ENCODE measurements at places on chromosomes 6 and 20.
A peak's percentile ranks its signal among the peaks of the same experiment; 100 is the strongest.

- DNase-seq = no peak
- no peak overlapping the region for H3K27ac ChIP-seq
- no peaks in the 10 kb centered on the region for H3K36me3 ChIP-seq
These were observed 380.9 kb upstream of the RGS17 start for GRCh38 chr6:153511896-153512496.

GRCh38 chr6:7846966-7847818 is 63.4 kb downstream of the TXNDC5 start:
- no peak overlapping the region for H3K27ac ChIP-seq
- H3K27me3 ChIP-seq = peaks cover 3% of the 10 kb centered on the region
- H3K36me3 ChIP-seq = no peaks in the 10 kb centered on the region
- DNase-seq = no peak
- no peak overlapping the region for H3K4me3 ChIP-seq
- H3K4me1 ChIP-seq = peaks cover 4% of the 10 kb centered on the region

GRCh38 chr6:67717281-67717680 is 917.8 kb upstream of the ADGRB3 start:
- H3K27me3 ChIP-seq = no peaks in the 10 kb centered on the region
- H3K36me3 ChIP-seq = no peaks in the 10 kb centered on the region
- no peak for DNase-seq
- no peak overlapping the region for H3K4me3 ChIP-seq
- H3K4me1 ChIP-seq = no peaks in the 10 kb centered on the region

DNA sequence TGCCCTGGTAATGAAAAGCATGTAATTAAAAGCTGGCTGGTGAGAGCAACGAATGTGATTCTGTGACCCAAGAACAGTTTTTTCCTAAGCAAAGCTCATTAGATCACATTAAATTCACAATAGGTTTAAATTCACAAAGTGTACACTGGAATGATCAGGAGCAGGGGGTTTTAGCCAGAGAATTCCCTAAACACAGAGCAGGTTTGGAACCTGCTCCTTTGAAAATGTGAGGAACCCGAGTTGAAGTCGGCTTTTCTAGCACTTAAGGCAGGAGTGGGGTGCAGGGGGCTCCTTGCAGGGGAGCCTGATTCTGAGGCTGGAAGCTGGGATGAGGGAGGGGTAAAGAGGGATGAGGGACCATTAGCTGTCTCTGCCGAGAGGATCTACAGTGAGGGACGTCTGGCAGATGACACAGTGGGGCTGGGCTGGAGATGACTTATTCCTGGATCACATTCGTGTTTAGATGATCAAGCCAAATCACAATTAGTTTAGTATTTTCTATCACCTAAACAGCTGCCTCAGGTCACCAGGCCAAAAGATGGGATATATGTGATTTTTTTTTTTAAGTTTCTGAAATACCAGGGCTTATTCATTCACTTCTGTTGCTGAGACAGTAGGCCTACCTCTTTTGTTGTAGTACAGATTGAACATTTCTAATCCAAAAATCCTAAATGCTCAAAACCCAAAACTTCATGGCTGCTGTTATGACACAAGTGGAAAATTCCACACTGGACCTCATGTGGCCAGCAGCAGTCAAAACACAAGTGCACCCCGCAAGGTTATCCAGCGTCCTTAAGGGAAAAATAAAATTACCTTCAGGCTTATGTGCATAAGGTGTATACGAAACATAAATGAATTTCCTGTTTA is 93.1 kb upstream of the HIVEP1 start:
- no peaks in the 10 kb centered on the region for H3K36me3 ChIP-seq
- DNase-seq = no peak
- peak overlapping the region; percentile 67 for H3K4me3 ChIP-seq
- H3K4me1 ChIP-seq = peaks cover 19% of the 10 kb centered on the region

DNA sequence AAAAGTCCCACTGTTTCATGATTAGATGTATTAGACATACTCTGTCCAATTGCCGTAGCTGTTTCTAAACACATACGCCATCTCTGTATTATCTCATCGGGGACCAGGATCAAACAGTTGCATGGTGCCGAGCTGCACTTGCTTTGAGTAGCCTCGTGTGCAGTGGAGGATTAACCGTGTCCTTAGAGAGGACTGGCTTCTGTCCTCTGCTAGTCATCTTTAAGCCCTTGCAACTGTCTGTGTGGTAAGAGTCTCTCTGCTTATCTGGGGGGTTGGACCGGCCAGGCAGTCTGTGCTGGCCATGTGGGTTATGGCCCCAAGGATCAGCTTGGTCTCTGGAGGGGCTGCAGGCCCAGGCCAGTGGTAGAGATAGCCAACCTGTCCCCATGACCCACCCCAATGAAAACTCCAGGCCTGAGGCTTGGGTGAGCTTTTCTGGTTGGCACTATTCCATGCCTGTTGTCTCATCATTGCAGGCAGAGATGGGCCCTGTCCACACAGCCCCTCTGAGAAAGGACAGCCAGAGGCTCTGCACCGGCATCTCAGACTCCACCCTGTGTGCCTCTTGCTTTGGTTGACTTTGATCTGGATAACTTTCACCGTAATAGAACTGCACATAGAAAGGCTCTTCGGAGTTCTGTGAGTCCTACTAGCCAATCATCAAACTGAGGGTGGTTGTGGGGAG is 137.3 kb upstream of the SNX9 start:
- DNase-seq = no peak
- H3K27ac ChIP-seq = no peak overlapping the region
- no peaks in the 10 kb centered on the region for H3K4me1 ChIP-seq
- no peaks in the 10 kb centered on the region for H3K36me3 ChIP-seq
- no peak overlapping the region for H3K4me3 ChIP-seq

- peaks cover 6% of the 10 kb centered on the region for H3K27me3 ChIP-seq
- H3K36me3 ChIP-seq = no peaks in the 10 kb centered on the region
- DNase-seq = no peak
- peaks cover 18% of the 10 kb centered on the region for H3K4me1 ChIP-seq
These were observed 160.4 kb downstream of the BTBD9 start for GRCh38 chr6:38479331-38479730.

DNA sequence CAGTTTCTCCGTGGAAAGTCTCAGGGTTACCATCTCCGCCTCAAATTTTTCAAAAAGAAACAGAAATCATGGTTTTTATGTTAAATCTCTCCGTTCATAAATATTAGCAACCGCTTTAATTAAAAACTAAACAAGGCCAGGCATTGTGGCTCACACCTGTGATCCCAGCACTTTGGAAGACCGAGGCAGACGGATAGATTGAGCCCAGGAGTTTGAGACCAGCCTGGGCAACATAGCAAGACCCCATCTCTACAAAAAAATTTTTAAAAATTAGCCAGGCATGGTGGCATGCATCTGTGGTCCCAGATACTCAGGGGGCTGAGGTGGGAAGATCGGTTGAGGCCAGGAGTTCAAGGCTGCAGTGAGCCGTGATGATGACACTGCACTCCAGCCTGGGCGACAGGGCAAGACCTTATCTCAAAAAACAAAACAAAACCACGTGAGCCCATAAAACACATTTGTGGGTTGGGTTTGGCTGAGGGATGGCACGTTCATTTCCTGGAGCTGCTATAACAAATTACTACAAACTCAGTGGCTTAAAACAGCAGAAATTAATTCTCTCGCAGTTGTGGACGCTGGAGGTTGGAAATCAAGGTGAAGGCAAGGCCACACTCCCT is 223.2 kb downstream of the ZNF217 start:
- H3K4me1 ChIP-seq = peaks cover 30% of the 10 kb centered on the region
- no peak overlapping the region for H3K4me3 ChIP-seq
- peaks cover 5% of the 10 kb centered on the region for H3K36me3 ChIP-seq
- H3K27me3 ChIP-seq = no peaks in the 10 kb centered on the region
- DNase-seq = no peak

GRCh38 chr20:46012921-46013320 is 4.2 kb downstream of the MMP9 start:
- peaks cover 80% of the 10 kb centered on the region for H3K27me3 ChIP-seq
- no peak overlapping the region for H3K27ac ChIP-seq
- H3K4me1 ChIP-seq = no peaks in the 10 kb centered on the region
- H3K36me3 ChIP-seq = no peaks in the 10 kb centered on the region

DNA sequence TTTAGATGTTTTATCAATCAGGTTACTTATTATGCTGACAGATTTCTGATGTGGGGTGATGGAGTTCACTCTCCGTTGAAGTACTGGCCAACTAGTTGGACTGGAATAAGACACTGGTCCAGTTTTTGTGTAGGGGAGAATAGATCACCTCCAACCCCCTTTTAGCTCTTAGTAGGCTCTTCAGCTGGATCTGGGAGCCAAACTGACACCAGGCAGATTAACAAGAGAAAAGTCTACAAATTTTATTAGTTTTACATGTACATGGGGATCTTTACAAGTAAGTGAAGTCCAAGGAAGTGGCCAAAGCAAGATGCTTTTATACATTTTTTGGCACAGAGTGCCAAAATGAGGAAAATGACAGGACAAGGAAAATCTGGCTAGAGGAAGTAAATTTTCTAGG is 107.1 kb downstream of the UBE3D start:
- peaks cover 3% of the 10 kb centered on the region for H3K4me1 ChIP-seq
- H3K4me3 ChIP-seq = no peak overlapping the region
- no peak for DNase-seq
- H3K27ac ChIP-seq = no peak overlapping the region
- H3K36me3 ChIP-seq = peaks cover 19% of the 10 kb centered on the region
- H3K27me3 ChIP-seq = no peaks in the 10 kb centered on the region

GRCh38 chr6:16901306-16901705 is 140.0 kb upstream of the ATXN1 start:
- no peak for DNase-seq
- H3K4me1 ChIP-seq = peaks cover 20% of the 10 kb centered on the region
- H3K27me3 ChIP-seq = peaks cover 4% of the 10 kb centered on the region

- H3K27me3 ChIP-seq = no peaks in the 10 kb centered on the region
- H3K27ac ChIP-seq = no peak overlapping the region
- H3K4me3 ChIP-seq = no peak overlapping the region
- no peaks in the 10 kb centered on the region for H3K4me1 ChIP-seq
- no peak for DNase-seq
These were observed 203.5 kb downstream of the UTRN start for GRCh38 chr6:144488590-144488989.

GRCh38 chr6:170523256-170524171 is 29.6 kb downstream of the PSMB1 start:
- peaks cover 21% of the 10 kb centered on the region for H3K27me3 ChIP-seq
- H3K36me3 ChIP-seq = no peaks in the 10 kb centered on the region
- no peak overlapping the region for H3K27ac ChIP-seq
- DNase-seq = no peak

GRCh38 chr20:61850457-61850856 is 215.2 kb downstream of the TAF4 start:
- no peak overlapping the region for H3K4me3 ChIP-seq
- no peaks in the 10 kb centered on the region for H3K36me3 ChIP-seq
- peaks cover 12% of the 10 kb centered on the region for H3K4me1 ChIP-seq
- peaks cover 12% of the 10 kb centered on the region for H3K27me3 ChIP-seq
- DNase-seq = no peak

GRCh38 chr6:53547166-53547810 is 2.4 kb upstream of the GCLC start:
- peaks cover 32% of the 10 kb centered on the region for H3K4me1 ChIP-seq
- peaks cover 4% of the 10 kb centered on the region for H3K27me3 ChIP-seq
- H3K4me3 ChIP-seq = peak overlapping the region; percentile 95
- H3K27ac ChIP-seq = peak overlapping the region; percentile 95
- no peak for DNase-seq
- no peaks in the 10 kb centered on the region for H3K36me3 ChIP-seq

GRCh38 chr6:158627168-158627939 is 17.2 kb downstream of the DYNLT1 start:
- H3K27me3 ChIP-seq = no peaks in the 10 kb centered on the region
- H3K4me1 ChIP-seq = peaks cover 16% of the 10 kb centered on the region
- DNase-seq = no peak
- peak overlapping the region; percentile 53 for H3K27ac ChIP-seq

DNA sequence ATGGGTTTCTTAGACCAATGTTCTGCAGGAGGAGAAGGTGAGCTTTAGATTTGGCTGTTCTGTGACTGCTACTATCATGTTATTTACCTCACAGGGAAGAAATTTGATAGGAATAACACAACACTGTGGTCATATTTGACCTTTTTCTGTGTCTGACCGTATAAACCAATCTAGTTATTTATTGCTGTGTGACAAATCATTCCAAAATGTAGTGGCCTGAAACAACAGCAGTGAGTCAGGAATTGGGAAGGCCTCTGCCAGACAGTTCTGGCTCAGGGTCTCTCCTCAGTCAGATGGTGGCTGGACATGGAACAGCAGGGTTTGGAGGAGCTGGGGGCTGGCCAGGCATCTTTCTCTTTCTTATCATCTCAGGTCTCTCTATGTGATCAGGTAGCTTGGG is 33.0 kb downstream of the RIPOR2 start:
- H3K27me3 ChIP-seq = no peaks in the 10 kb centered on the region
- peaks cover 23% of the 10 kb centered on the region for H3K4me1 ChIP-seq
- H3K27ac ChIP-seq = no peak overlapping the region
- H3K36me3 ChIP-seq = peaks cover 4% of the 10 kb centered on the region
- H3K4me3 ChIP-seq = no peak overlapping the region

GRCh38 chr20:40813708-40814630 is 124.9 kb upstream of the MAFB start:
- H3K4me1 ChIP-seq = no peaks in the 10 kb centered on the region
- no peak for DNase-seq
- H3K27ac ChIP-seq = no peak overlapping the region
- no peak overlapping the region for H3K4me3 ChIP-seq
- H3K27me3 ChIP-seq = peaks cover 31% of the 10 kb centered on the region
- no peaks in the 10 kb centered on the region for H3K36me3 ChIP-seq

DNA sequence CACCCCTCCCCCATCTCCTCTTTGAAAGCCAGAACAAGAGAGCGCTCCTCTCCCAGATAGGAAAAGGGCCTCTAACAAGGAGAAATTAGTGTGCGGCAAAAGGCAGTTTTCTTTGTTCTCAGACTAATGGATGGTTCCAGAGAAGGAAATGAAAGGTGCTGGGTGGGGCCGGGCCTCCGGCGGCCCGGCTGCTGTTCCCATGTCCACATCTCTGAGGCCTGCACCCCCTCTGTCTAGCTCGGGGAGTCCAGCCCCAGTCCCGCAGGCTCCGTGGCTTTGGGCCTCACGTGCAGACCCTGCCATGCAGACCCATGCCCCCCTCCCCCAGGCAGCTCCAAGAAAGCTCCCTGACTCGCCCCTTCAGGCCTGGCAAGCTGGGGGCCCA is 35.8 kb upstream of the MRGBP start:
- no peaks in the 10 kb centered on the region for H3K36me3 ChIP-seq
- no peak overlapping the region for H3K4me3 ChIP-seq
- DNase-seq = no peak
- H3K27me3 ChIP-seq = peaks cover 8% of the 10 kb centered on the region
- H3K27ac ChIP-seq = no peak overlapping the region

Measured in type B pancreatic cell (in vitro differentiated cells).